ENCODE measurements at places on chromosomes 6 and 20.

GRCh38 chr6:71457929-71458328 lies 169.3 kb downstream of the OGFRL1 start:
- peak; percentile 89 for DNase-seq

- no peak for DNase-seq
Measured at GRCh38 chr6:9848094-9848493, 566.8 kb downstream of the TFAP2A start.

- DNase-seq = no peak
Measured at GRCh38 chr20:58965270-58966064, 15.6 kb upstream of the NELFCD start.

GRCh38 chr20:52124821-52125220 lies 66.8 kb downstream of the ZFP64 start:
- no peak for DNase-seq

DNA sequence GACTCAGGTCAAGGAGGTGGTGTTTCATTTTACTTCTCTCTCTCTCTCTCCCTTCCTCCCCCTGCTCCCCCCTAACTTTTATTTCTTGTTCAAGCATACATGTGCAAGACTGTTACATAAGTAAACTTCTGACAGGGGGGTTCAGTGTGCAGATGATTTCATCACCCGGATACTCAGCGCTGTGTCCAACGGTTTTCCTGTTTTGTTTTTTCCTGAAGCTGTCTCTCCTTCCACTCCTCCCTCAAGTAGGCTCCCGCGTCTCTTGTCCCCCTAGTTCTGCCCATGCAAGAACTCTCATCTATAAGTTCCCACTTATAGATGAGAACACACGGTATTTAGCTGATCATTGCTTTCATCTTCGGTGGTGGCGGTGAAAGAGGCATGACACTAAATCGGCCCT lies 751.9 kb upstream of the DEFB115 start:
- DNase-seq = no peak

GRCh38 chr20:3115190-3116107 lies 30.9 kb upstream of the AVP start:
- peak; percentile 64 for DNase-seq

DNA sequence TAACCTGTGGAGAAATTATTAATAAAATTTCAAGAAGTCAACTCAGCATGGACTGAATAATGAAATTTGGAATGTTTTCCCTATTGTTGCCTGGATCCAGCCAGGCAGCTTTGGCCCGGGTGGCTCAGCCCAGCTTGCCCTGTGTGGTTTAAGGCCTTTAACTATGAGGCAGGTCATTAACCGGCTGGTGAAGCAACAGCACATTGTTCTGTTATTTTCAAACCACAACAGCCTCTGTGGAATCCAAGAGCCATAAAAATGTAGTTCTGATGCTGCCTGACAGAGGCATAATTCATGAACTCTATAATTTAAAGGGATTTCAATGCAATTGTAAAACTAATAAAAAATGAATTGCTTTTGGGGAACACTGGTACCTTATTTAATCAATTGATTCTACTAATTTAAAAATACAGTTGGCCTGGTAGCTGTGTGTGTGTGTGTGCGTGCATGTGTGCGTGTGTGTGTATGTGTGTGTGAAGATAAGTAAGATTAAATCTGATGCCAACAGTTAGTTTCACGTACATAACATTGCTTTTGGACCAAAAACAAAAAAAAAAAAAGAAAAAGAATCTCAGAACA lies 117.7 kb downstream of the RPS12 start:
- no peak for DNase-seq

DNA sequence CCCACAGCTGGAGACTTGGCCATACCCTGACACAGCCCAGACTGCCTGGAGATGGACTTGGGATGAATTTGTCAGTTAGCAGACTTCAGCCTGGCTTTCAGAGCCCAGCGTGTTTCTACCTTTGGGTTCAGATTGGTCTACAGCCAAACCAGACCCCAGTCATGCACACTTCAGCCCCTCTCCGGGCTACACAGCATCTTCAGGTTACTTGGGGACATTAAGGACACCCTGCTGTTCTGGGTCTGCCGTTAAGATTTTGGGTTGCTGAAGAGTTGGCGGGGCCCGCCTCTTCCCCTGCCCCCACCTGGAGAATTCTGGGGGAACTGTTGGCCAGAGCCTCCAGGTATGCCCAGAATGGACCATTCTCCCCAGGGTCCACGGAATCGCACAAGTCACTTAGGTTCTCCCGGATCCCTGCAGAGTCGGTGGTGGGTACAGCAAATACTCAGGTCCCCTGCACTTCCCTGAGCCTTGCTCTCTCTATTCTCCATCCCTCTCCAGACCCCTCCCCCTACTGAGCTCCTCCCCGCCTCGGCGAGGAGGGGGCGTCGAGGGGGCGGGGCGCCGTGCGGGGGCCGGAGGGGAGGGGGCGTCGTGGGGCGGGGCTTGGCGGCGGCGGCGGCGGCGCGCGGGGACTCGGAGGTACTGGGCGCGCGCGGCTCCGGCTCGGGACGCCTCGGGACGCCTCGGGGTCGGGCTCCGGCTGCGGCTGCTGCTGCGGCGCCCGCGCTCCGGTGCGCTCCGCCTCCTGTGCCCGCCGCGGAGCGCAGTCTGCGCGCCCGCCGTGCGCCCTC lies at the start of gene PTK7:
PTK7 (plus strand) TSS at position 645 of the 794 bp plus-strand sequence. CDS start 175 bp downstream, outside the sequence.
- DNase-seq = peak; percentile 71

DNA sequence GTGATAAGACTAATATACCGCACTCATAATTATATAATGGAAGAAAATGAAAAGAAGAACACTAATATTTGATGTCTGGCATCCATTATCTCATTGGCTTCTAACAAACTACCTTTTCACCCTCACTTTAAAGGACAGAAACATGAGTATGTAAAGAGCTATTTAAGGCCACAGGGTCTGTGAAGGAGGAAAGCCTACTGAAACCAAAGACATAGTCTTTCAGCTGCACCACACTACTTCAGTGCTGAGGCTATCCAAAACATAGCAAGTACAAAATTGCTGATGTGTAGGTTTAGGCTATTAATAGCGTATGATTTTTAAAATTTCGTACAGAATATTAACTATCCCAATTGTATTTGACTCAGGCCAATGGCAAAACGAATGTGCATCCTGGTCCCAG lies 38.2 kb upstream of the SLC2A12 start:
- no peak for DNase-seq

DNA sequence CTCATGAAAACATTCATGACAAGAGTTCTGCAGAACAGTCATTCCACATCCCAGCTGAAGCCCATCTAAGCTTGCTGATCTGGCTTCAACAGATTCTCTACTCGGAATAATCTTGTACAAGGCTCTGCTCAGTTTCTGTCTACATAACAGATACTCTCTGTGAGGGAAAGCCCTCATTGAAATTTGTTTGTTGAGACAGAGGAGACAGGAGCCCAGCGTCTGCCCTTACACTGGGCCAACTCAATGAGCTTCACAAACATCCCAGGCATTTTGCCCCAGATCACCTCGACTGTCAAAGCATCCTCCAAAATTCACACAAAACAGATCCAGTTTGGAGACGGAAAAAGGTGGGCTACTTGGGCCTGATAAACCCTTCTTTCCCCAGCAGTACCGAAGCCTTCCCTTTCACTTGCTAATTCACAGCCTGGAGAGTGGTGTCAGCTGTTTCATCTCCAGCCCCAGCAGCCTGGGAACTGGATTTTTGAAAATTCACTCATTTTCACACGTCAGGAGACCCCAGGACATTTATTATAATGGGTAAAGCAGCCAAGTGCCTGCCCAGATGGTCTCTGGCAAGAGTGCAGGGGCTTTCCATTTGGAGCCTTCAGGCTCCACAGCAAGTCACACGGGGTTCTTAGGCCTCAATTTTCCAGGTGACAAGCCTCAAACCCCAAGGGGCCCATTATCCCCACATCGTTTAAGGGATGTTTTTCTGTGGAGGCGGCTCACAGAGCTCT lies 7.3 kb downstream of the CCDC167 start:
- DNase-seq = peak; percentile 71

GRCh38 chr6:107716688-107717089 lies 107.4 kb downstream of the SCML4 start:
- DNase-seq = peak; percentile 46

DNA sequence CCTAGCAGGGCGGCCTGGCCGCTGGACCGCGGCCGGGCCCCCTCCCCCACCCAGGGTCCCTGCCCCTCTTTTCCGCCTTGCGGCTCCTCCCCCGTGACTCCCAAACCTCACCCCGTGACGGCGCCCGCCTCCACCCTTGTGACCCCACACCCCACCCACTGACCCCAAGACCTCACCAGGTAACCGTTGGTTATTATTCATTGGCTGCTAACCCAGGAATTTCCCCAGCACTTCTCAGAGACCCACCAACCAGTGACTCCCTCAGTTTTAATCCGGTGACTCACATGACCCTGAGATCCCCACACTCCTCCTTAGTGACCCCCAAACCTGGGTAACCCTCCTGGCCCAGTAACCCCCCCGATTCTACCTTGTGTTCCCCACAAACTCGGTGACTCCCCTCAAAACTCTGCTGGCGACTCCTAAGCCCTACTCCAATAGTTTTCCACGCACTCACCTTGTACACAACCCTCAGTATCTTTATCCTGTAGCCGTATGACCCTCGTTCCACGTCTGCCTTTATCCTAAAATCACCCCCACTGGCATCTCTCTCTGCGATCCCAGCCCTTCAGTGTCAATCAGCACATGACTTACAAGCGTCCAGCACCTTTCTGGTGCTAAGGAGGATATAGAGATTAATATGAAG lies 534 bp downstream of the ZNF76 start:
- DNase-seq = peak; percentile 68

DNA sequence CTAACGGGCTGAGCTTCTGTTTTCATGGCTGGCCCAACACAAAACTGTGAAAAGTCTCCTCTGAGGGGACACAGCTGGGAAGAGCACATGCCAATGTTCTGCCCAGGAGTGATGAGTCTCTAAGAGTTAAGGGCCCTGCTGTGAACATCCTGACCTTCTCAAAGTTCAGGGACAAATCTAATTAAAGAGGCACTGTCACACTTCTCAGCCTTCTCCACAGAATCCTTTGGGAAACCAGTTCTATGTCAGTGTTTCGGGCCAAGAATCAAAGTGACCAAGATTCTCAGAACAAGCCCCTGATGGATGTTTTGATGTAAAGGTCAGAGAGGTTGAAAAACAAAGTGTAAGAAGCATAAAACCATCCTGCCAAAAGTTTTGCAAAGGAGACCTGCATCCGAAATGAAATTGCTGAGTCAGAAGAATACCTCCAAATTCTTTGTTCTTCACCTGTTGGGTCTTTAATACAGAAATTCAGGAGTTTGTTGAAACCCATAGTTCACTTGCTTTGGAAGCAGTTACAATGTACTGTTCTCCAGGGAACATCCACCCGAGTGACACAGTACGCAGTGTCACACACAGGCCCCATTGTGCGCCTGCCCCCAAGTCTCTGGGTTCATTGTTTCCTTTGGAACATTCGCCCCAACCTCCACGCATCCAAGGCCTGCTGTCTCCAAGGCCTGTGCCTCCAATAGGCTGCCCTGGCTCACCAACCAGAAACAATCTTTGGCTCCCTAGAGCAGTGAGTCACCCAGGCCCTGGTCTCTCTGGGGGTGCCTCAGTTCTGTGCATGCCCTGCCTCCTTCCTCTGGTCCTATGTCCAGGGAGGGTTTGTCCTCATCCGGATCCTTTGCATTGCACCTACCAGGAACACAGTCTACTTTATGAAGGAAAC lies 65.5 kb upstream of the QKI start:
- DNase-seq = no peak

GRCh38 chr6:33132081-33132524 lies 56.3 kb downstream of the HLA-DPB1 start:
- no peak for DNase-seq

GRCh38 chr6:163585932-163586437 lies 171.5 kb downstream of the QKI start:
- DNase-seq = no peak

DNA sequence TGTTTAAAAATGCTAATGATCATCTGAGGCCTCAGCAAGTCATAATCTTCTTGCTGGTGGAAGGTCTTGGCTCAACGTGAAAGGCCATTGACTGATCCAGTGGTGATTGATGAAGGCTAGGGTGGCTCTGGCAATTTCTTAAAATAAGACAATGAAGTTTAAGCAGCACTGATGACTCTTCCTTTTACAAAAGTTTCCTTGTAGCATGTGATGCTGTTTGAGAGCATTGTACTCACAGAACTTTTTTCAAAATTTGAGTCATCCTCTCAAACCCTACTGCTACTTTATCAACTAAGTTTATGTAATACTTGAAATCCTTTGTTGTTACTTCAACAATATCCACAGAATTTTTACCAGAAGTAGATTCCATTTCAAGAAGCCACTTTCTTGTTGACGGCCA lies 382.3 kb downstream of the ESR1 start:
- DNase-seq = no peak

DNA sequence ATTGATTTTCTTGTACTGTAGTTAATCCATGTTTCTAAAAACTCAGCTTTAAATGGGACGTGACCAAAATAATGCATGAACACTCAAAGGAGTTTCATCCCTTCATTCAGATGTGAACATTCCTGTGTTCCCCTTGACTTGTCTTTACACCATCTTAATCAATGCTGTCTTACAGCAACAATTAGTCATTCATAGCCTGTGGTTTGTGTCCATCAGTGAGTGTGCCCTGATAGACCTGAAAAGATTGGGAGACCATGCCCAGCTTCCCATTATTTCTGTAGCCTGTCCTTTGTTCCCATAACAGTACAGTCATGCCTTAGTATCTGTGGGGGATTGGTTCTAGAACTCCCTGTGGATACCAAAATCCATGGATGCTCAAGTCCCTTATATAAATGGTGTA lies 23.9 kb downstream of the NT5E start:
- DNase-seq = no peak

GRCh38 chr6:155142168-155143028 lies 121.4 kb upstream of the CLDN20 start:
- DNase-seq = no peak

GRCh38 chr6:69820018-69820417 lies 23.2 kb upstream of the LMBRD1 start:
- no peak for DNase-seq

- peak; percentile 27 for DNase-seq
Measured at GRCh38 chr20:57390604-57391438, at the start of gene RBM38. TSS of gene RBM38 (plus strand) at chr20:57391396. CDS start at chr20:57391582, 186 bp downstream.

DNA sequence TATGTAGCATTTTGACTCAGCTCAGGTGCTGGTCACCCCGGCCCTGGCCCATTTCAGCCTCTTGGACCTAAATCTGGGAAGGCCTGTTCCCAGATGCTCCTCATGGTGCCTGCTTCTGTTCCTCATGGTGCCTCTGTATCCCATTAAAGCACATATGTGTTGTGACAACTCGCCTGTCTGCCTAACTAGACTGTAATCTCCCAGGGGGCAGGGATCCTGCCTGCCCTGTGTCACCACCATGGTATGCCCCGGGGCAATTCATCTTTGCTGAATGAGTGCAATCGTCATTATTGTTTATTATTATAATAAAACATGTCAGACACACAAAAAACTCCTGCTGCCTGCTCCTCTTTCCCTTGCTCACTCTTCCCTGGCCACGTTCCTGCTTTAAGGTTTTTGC lies 62.0 kb downstream of the ZFP64 start:
- DNase-seq = no peak

DNA sequence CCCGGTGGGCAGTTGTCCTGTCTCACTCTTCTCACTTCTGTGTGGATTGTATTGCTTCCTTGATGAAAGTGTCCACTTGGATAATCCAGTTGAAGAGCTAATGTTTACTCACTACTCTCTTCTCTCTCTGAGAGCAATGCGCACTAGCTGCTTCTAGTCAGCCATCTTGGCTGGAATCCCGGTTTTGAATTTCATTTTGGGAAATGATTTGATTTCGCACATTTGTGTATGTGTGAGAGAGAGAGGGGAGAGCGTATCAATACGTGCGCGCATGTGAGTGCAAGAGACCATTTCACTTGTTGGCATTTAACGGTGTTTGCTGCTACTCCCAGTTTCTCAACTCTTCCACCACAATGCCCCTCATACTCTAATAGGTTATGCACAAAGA lies 67.8 kb downstream of the KLHL32 start:
- DNase-seq = no peak

GRCh38 chr20:237929-238328 lies 10.9 kb downstream of the DEFB129 start:
- no peak for DNase-seq
